ENCODE measurements at places on chromosomes 2 and 18.

DNA sequence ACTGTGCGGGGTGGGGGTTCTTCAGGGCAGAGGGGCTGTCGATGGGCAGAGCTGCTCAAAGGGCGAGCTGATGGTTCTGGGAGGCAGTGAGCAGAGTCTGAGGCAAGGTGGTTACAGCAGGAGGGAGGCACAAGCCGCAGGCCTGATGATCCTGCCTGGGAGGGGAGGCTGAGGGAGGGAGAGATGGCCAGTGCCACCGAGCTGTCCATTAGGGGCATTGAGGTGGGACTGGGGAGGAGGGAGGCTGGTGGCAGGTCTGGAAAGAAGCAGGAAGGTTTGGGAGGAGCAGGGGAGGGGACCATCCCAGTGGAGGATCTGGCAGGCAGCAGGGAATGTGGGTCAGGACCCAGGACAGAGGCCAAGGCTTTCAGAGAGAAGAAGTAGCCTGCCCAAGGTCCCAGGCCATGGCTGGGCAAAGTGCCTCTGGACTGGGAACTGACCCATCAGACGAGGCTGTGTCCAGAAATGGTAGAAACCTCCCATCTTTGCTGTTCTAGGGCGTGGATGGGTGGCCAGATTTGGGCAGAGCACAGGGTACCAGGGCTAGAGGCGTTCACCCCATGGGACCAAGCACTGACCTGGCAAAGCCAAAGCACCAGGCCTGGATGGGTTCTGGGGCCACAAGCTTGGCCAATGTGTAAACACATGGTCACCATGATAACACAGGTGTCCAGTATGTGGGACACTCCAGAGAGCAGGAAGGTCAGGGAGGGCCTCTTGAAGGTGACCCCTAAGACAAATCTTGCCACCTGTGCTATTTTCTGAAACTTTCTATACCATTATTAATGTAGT lies 55.5 kb downstream of the INHBB start:
- DNase-seq = no peak

DNA sequence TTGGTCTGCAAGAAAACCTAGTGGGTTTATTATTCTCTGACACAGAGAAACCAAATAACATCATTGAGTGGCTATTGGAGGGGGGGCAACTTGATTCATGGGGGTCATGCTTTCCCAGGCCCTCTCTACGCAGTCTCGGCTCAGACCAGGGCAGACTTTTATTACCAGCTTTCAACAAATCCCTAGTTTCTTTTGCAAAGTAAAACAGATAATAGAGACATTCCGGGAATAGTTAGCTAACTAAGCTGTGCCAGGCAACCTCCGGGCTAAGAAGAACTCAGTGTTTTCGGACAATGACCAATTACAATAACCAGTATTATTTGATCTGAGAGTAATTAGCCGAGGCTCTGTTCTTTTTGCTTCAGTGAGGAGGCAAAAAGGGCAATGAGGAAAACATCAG lies 66.3 kb downstream of the CDK15 start:
- no peak for DNase-seq

GRCh38 chr18:3726238-3726951 lies 276.4 kb downstream of the TGIF1 start:
- no peak for DNase-seq

DNA sequence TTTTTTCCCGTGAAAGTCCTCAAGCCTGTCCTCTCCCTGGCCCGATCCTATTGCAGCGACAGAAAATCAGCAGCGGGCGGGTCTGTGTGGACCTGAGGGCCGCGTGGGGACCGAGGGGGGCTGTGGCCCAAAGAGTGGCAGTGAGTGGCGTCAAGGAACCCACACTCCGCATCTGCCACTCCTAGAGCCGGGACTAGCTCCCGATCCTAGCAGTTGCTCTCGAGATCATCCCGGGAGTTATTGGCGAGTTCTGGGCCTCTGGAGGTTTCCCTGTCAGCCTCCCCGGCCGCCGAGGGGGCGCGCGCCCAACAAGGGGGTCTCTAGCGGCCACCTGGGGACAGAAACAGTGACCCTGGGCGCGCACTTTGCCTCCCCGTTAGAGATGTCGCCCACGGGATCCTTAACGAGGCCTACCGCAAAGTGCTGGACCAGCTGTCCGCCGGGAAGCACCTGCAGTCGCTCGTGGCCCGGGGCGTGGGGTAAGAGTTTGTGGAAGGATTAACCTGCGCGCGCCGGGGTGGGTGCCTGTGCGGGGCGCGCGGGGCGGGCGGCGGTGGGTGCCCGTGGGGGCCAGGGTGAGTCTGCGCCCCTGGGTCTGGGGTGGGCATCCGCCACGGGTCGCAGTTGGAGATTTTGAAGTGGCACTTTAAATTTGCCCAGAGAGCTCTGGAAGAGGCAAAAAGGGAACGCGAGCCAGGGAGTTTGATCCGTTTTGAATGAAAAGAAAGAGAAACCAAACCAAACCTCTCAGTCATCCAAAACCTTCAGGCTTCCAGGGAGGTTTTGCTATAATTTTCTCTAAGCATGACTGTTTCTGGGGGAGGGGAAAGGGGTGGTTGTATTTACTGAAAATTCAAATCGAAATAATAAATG lies 3.5 kb downstream of the ADCYAP1 start:
- DNase-seq = no peak

DNA sequence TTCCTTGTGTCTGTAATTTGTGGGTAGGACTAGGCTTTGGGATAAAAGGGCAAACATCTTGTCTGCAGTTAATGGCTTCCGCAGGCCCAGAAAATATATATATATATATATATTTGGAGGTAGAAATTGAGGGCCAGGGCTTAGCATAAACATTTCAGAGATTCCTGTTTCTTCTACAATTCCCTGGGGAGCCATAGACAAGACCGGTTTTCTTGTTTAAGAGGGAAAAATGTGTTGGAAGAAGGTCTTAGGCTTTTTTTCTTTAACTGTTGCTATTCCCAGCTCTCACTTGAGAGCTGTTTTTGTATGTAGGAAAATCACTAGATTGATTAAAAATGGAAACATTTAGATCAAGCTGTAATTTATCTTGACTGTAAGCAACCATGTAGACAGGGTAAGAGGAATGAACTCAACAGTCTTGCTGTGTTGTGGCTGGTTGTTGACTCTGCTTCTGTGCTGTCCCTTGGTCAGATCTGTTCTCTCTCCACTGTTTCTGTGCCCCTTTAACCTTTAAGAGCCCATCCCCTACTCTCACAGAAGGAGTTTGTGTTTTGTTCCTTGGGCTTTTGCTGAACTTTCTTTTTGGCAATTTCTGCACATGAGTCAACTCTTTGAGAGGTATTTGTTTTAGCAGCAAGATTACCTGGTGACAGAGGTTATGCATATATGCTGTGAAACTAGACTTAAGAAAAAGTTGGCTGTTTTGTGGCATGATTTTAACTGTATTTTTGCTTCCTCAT lies 58.3 kb downstream of the EFEMP1 start:
- peak; percentile 52 for DNase-seq

GRCh38 chr2:230751062-230751461 lies 38.4 kb downstream of the CAB39 start:
- DNase-seq = peak; percentile 82

GRCh38 chr2:149394864-149395263 lies 64.5 kb downstream of the LYPD6 start:
- no peak for DNase-seq

- peak; percentile 15 for DNase-seq
Measured at GRCh38 chr18:13217466-13217961, 1.0 kb upstream of the LDLRAD4 start.

GRCh38 chr18:9716780-9717563 lies 8.9 kb downstream of the RAB31 start:
- DNase-seq = no peak

All from AG10803 (cell line).